ENCODE measurements at places on chromosomes 5 and 9.

- no peaks in the 10 kb centered on the region for H3K4me1 ChIP-seq
- no peak overlapping the region for H3K27ac ChIP-seq
- H3K36me3 ChIP-seq: peaks cover 16% of the 10 kb centered on the region
- peaks cover 11% of the 10 kb centered on the region for H3K27me3 ChIP-seq
Measured at GRCh38 chr9:111572950-111573604, 26.4 kb downstream of the PTGR1 start.

- H3K27me3 ChIP-seq: no peaks in the 10 kb centered on the region
- H3K4me1 ChIP-seq: no peaks in the 10 kb centered on the region
- H3K4me3 ChIP-seq: no peak overlapping the region
- H3K36me3 ChIP-seq: no peaks in the 10 kb centered on the region
- no peak for ATAC-seq
- no peak overlapping the region for H3K27ac ChIP-seq
Measured at GRCh38 chr9:65432722-65433323, 147.8 kb upstream of the FOXD4L5 start.

GRCh38 chr5:4640795-4641194 lies 499.3 kb upstream of the ADAMTS16 start:
- no peaks in the 10 kb centered on the region for H3K4me1 ChIP-seq
- no peaks in the 10 kb centered on the region for H3K36me3 ChIP-seq
- no peak overlapping the region for H3K4me3 ChIP-seq

- H3K27me3 ChIP-seq: peaks cover 49% of the 10 kb centered on the region
- H3K36me3 ChIP-seq: no peaks in the 10 kb centered on the region
- no peak overlapping the region for H3K4me3 ChIP-seq
- no peaks in the 10 kb centered on the region for H3K4me1 ChIP-seq
- H3K27ac ChIP-seq: no peak overlapping the region
- ATAC-seq: no peak
Measured at GRCh38 chr9:129310666-129311350, 132.7 kb upstream of the IER5L start.

GRCh38 chr5:63860379-63860778 lies 101.9 kb downstream of the HTR1A start:
- H3K27me3 ChIP-seq: no peaks in the 10 kb centered on the region
- H3K36me3 ChIP-seq: no peaks in the 10 kb centered on the region
- no peak for ATAC-seq

GRCh38 chr5:125412561-125413495 lies 666.4 kb upstream of the ZNF608 start:
- peak overlapping the region; percentile 86 for H3K27ac ChIP-seq
- no peaks in the 10 kb centered on the region for H3K36me3 ChIP-seq
- peaks cover 7% of the 10 kb centered on the region for H3K27me3 ChIP-seq
- peak; percentile 71 for ATAC-seq
- H3K4me1 ChIP-seq: peaks cover 36% of the 10 kb centered on the region

- H3K4me3 ChIP-seq: peak overlapping the region; percentile 92
- H3K27me3 ChIP-seq: no peaks in the 10 kb centered on the region
- H3K36me3 ChIP-seq: peaks cover 11% of the 10 kb centered on the region
- no peak for ATAC-seq
Measured at GRCh38 chr9:37031081-37031480, 3.0 kb downstream of the PAX5 start.

GRCh38 chr5:107056278-107056677 lies 614.5 kb downstream of the EFNA5 start:
- no peak overlapping the region for H3K4me3 ChIP-seq
- no peak overlapping the region for H3K27ac ChIP-seq
- ATAC-seq: no peak

DNA sequence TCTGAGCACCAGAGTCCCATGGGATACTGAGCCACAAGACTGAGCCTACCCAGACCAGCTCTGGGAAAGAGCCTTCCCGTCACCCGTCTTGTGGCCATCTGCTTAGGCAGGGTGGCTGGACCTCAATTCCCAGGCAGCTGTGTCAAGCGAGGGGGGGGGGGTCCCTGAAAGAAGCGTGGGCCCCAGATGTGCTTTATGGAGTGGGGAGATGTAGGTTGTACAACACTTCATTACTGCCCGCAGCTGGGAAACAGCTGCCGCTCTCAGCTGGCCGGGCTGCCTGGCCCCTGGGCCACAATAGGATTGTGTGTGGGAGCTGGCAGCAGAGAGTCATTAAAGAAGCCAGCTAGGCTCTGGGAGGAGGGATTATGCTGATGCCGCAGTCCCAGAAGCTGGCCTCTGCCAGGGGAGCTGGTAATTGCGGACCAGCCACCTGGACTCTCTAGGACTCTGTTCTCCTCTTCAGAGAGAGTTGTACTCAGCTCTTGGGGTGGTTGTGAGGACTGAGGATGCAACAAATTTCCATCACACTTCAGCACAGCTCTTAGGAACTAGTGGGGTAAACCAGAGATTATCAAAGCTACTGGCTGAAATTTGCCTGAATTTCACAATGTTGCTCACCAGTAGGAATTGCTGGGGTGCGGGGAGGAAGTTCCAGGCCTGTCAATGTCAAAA lies 145.4 kb downstream of the GADD45G start:
- H3K27me3 ChIP-seq: no peaks in the 10 kb centered on the region
- peaks cover 33% of the 10 kb centered on the region for H3K4me1 ChIP-seq
- H3K4me3 ChIP-seq: no peak overlapping the region
- H3K36me3 ChIP-seq: no peaks in the 10 kb centered on the region

DNA sequence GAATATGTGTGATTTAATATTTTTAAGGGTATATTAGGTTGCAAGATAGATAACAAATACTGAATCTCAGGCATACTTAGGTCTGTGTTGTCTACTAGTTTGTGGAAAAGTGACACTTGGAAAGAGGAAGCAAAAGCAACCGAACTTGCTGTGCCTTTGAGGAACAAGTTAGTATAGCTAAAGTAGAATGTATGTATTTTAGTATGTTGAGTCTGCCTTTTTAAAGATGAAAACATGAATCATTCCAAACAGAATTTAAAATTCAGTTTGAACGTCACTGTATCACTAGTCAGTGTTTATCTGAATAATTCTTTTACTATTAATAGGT lies 12.9 kb downstream of the TLE4 start:
- H3K27me3 ChIP-seq: no peaks in the 10 kb centered on the region
- H3K36me3 ChIP-seq: peaks cover 40% of the 10 kb centered on the region
- H3K27ac ChIP-seq: no peak overlapping the region
- no peak for ATAC-seq
- no peak overlapping the region for H3K4me3 ChIP-seq

DNA sequence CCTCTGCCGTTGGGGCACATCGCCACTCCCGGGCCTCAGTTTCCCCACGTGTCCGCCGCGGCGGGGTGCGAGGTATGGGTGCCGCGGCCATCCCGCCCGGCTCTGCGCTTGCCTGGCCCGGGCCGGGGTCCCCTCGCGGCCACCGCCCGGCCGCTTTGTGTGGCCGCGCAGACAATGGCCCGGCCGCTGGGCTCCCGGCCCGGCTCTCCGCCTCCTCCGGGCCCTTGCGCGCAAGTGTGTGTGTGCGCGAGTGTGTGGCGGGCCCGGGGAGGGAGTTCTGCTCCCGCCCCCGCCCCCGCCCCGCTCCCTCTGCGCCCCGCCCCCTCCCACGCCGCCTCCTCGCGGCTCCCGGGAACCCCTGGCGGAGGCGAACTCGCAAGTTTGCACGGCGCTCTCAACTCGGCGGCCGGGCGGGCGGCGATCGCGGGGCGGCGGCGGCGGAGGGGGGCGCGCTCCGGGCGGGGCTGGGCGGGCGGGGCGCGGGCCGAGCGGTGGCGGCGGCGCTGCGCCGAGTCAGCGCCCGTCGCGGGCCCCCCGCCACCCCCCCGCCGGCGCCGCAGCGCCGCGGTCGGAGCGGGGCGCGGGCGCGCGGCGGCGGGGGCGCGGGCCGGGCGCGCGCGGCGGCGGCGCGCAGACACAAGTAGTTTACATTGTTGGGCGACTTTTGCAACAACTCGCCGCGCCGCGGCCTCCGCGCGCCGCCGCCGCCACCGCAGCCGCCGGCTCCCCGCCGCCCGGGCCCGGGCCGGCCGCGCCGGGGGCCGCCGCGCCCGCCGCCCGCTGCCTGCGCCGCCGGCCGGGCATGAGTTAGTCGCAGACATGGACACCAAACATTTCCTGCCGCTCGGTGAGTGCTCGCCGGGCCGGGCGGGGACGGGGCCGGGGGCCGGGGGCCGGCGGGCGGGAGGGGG lies at the start of gene RXRA:
TSS of gene RXRA (plus strand) at position 643 of the 911 bp plus-strand sequence. CDS start at position 820, 177 bp downstream.
- no peaks in the 10 kb centered on the region for H3K36me3 ChIP-seq
- peak within 1 kb of the TSS; percentile 79 for H3K4me3 ChIP-seq
- peaks cover 21% of the 10 kb centered on the region for H3K27me3 ChIP-seq

GRCh38 chr5:1417586-1418225 lies 27.5 kb downstream of the SLC6A3 start:
- H3K27me3 ChIP-seq: peaks cover 13% of the 10 kb centered on the region
- no peaks in the 10 kb centered on the region for H3K36me3 ChIP-seq
- no peak overlapping the region for H3K4me3 ChIP-seq
- H3K4me1 ChIP-seq: no peaks in the 10 kb centered on the region

GRCh38 chr5:146890731-146891440 lies 12.3 kb upstream of the PPP2R2B start:
- no peaks in the 10 kb centered on the region for H3K36me3 ChIP-seq
- no peak overlapping the region for H3K27ac ChIP-seq

DNA sequence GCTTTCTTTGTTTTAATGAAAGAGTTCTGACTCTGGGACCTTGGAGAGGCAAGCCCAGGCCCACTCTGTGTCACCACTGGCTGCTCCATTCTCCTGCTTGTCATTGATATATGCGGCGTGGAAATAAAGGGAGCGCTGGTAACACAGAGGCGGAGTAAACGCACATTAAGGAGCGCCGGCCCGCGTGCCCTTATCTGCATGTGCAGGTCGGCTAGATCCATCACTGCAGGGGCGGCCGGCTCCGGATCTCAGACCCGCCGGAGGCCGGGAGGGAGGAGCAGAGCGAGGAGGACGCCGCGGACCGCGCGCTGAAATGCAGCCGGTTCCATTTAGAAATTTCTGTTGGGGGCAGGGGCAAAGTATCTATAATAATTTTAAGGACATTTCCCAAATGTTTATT lies 70.8 kb downstream of the MRPL36 start:
- no peak for ATAC-seq
- H3K27me3 ChIP-seq: peaks cover 85% of the 10 kb centered on the region
- H3K36me3 ChIP-seq: no peaks in the 10 kb centered on the region
- H3K4me1 ChIP-seq: no peaks in the 10 kb centered on the region

GRCh38 chr9:16704116-16705110 lies 166.1 kb downstream of the BNC2 start:
- H3K4me3 ChIP-seq: no peak overlapping the region
- H3K36me3 ChIP-seq: no peaks in the 10 kb centered on the region
- H3K27ac ChIP-seq: no peak overlapping the region
- no peaks in the 10 kb centered on the region for H3K27me3 ChIP-seq
- ATAC-seq: no peak

DNA sequence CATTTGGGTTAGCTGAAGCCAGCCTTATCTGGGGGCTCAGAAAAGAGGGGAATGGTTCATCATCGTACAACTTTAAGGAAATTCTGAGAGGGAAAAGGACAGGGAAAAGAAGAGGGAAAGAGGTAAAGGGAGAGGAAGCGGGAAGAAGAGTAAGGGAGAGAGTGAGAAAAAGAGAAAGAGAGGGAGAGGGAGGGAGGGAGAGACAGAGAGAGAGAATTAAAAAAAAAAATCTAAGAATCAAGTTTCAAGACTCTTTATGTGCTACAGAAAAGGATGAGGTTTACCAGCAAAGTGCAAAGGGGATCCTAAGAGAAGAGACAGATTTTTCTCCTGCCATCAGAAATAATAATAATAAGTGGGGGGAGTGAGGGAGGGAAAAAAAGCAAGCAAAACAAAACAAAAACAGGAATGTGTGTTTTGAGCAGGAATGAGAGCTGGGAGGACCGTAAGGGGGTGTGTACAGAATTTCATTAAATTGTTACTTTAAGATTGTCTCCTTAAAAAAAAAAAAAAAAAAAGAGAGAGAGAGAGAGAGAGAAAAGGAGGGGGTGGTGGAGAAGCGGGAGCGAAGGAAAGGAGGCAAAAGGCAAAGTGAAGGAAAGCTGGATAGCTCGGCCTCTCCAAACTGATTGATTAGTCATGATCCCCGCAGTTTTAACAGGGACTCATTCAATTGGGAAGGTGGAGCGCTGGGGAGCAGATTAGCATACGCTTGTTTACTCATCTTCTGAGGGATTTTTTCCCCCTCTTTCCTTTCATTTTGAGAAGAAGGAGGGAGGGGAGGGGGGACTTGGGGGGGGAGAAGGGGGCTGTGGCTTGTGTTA lies 438 bp upstream of the PAPPA start:
- H3K27me3 ChIP-seq: peaks cover 74% of the 10 kb centered on the region
- no peaks in the 10 kb centered on the region for H3K36me3 ChIP-seq
- ATAC-seq: no peak
- H3K27ac ChIP-seq: no peak overlapping the region

- H3K36me3 ChIP-seq: peaks cover 16% of the 10 kb centered on the region
- no peak overlapping the region for H3K27ac ChIP-seq
- ATAC-seq: no peak
- no peak overlapping the region for H3K4me3 ChIP-seq
- H3K27me3 ChIP-seq: no peaks in the 10 kb centered on the region
- H3K4me1 ChIP-seq: peaks cover 15% of the 10 kb centered on the region
Measured at GRCh38 chr9:33287087-33287490, 3.2 kb upstream of the NFX1 start.

- H3K27ac ChIP-seq: no peak overlapping the region
- no peaks in the 10 kb centered on the region for H3K36me3 ChIP-seq
- peaks cover 40% of the 10 kb centered on the region for H3K4me1 ChIP-seq
Measured at GRCh38 chr9:127158786-127159324, 36.4 kb upstream of the ANGPTL2 start.

DNA sequence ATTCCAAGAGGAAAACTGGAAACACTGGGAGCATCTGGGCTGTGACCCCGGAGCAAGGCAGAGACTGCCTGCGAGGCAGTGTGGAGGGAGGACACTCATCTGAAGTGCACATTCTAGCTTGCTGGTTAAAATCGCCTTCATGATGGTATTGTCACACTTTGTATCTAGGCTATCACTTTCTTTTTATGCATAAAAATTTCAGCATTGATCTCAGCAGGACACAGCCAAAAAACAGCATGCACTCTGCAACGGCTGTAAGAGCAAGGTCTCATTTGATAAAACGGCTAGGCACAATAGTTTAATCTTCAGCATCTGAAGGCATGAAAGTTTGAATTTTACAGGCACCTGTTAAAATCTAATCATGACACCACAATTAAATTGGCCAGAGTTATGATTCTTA lies 110.8 kb upstream of the IRX1 start:
- H3K27me3 ChIP-seq: no peaks in the 10 kb centered on the region
- H3K27ac ChIP-seq: no peak overlapping the region
- no peaks in the 10 kb centered on the region for H3K4me1 ChIP-seq
- H3K36me3 ChIP-seq: no peaks in the 10 kb centered on the region
- ATAC-seq: no peak

GRCh38 chr5:181219262-181220177 lies 3.6 kb upstream of the TRIM41 start:
- H3K36me3 ChIP-seq: no peaks in the 10 kb centered on the region
- H3K27me3 ChIP-seq: no peaks in the 10 kb centered on the region
- peaks cover 51% of the 10 kb centered on the region for H3K4me1 ChIP-seq
- ATAC-seq: no peak
- peak overlapping the region; percentile 44 for H3K4me3 ChIP-seq

GRCh38 chr5:137090721-137091120 lies 408.4 kb downstream of the SPOCK1 start:
- no peak overlapping the region for H3K4me3 ChIP-seq
- H3K4me1 ChIP-seq: no peaks in the 10 kb centered on the region
- H3K27me3 ChIP-seq: no peaks in the 10 kb centered on the region
- H3K36me3 ChIP-seq: no peaks in the 10 kb centered on the region
